ENCODE measurements at places on chromosomes 12 and 14. TPM values are rescaled to one million over a fixed set of nuclear protein-coding genes. Genes with fewer than 3 reads are reported as not detected.

PIP4K2C gene
- 47.5 TPM for polyA plus RNA-seq

DPPA3 gene
- not detected for polyA plus RNA-seq

ZNF839 gene
- 13.4 TPM for polyA plus RNA-seq

DNA sequence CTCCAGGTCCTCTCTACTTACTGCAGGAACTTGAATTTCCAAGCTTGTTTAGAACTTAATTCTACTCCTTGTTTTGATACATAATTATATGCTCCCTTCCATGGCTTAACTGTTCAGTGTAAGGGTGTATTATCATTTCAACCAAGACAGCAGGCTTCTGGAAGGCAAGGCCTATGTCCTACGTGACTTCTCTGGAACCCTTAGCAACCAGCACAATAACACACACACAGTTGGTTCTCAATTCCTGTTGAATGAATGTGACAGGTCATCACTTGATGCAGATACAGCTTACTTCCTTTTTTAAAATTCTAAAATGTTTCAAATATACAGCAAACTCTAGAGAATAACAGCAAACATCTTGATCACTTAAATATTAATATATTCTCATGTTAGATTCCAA, 77.7 kb upstream of the COCH start:
- no peak for DNase-seq

PCBP2 gene
- 1,108 TPM for polyA plus RNA-seq

CLEC4C gene
- polyA plus RNA-seq, result not detected

GRCh38 chr14:104891664-104892530, 26.8 kb downstream of the CEP170B start:
- no peak for DNase-seq

HIGD1C gene
- not detected for polyA plus RNA-seq

- DNase-seq, result no peak
These were observed 191.6 kb downstream of the DUSP6 start for GRCh38 chr12:89160716-89161123.

All from right renal cortex interstitium (tissue), 3 donors.